Activated CD4-positive, CD25-positive, alpha-beta regulatory T cell treated with anti-CD3 and anti-CD28 coated beads, Interleukin-2, amount 50 U/mL, for 24 hours (primary cell): ENCODE measurements at places on chromosomes 5 and 9.
A peak's percentile ranks its signal among the peaks of the same experiment; 100 is the strongest.

DNA sequence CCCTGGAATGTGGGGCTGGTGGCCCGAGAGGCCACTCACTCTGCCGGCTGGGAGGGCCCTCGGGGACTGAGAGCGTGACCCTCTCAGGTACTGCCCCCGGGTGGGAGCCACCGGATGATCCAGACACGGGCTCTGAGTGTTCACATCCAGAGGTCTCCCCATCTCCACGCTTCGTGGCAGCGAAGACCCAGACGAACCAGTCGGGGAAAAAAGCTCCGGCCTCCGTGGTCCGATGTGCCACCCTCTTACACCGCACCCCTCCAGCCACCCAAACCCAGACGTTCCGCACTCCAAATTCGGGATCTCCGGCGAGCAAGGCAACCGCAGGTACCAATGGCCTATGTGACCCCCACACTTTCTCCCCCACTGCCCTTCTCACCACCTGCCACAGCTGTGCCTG lies 49.5 kb downstream of the AMBP start:
- ATAC-seq = no peak

DNA sequence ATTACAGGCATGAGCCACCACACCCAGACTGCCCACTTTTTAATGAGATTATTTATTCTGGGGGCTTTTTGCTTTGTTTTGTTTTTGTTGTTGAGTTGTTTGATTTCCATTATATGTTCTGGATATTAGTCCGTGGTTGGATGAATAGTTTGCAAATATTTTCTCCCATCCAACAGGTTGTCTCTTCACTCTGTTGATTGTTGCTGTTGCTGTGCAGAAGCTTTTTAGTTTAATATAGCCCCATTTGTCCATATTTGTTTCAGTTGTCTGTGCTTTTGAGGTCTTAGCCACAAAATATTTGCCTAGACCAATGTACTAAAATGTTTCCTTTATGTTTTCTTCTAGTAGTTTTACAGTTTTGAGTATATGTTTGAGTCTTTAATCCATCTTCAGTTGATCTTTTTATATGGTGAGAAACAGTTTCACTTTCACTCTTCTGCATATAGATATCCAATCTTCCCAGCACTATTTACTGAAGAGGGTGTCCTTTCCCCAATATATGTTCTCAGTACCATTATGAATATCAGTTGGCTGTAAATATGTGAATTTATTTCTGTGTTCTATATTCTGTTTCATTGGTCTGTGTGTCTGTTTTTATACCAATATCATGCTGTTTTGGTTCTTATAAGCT lies 30.2 kb upstream of the TBCA start:
- ATAC-seq = no peak

DNA sequence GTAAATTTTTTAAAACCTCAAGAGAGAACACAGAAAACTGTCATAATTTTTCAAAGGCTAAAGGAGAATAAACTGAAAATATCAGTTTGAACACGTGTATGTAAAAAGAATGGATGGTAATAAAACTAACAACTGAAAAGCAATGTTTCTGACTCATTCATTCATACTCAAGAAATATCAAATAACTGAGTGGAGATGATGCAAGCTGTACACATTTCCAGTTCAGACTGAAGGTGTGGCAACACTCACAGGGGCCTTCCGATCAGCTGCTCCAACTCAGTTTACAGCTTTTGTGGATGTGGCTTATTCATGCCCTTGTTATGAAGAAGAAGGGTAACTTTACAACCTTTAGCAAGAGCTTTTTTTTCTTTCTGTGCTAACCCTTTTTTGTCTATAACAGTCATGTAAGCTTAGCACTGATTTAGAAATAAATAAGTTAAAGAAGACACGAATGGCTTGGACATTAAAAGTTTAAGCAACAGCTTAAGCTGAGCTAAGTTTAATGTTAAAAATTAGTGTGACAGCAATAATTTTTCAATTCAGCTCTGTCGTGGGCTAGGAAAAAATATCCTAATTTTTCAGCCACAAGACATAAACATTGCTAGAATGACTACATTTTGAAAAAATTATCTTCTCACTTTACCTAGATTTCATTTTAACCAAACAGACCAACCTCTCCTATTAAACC lies 453.5 kb downstream of the RAB3C start:
- ATAC-seq = no peak

- ATAC-seq = no peak
Observed at GRCh38 chr5:136781464-136781863, 416.1 kb upstream of the TRPC7 start.

DNA sequence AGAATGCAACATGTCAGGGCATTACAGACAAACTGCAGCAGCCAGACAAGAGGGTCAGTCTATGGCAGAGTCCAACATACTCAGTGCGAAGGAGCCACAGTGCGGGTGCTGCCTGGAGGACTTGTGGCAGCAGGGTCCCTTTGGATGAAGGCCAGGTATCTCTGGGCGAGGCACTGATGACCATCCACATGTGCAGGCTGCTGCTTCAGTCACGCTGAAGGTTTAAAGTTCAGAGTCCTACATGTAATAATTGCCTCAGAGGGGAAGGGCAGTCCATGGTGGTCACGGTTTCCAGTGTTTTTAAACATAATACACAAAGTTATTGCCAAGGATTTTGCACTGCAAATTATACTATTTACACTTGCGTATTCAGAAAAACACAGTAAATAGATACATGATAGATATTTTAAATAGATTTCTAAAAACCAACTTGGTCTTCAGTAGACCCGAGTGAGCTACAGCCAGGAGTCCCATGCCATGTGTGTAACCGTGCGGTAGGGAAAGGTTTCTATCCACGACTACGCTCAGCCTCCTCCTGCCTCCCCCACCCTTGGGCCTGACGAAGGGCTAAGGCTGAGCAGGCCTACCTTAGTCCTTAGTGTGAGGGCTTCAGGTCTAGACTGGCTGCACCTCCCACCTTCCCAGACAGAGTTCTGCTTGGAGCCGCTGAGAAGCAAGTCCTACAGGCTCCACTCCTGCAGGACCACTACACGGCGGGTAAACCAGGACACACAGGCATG lies 76.2 kb downstream of the GPR21 start:
- ATAC-seq = no peak

DNA sequence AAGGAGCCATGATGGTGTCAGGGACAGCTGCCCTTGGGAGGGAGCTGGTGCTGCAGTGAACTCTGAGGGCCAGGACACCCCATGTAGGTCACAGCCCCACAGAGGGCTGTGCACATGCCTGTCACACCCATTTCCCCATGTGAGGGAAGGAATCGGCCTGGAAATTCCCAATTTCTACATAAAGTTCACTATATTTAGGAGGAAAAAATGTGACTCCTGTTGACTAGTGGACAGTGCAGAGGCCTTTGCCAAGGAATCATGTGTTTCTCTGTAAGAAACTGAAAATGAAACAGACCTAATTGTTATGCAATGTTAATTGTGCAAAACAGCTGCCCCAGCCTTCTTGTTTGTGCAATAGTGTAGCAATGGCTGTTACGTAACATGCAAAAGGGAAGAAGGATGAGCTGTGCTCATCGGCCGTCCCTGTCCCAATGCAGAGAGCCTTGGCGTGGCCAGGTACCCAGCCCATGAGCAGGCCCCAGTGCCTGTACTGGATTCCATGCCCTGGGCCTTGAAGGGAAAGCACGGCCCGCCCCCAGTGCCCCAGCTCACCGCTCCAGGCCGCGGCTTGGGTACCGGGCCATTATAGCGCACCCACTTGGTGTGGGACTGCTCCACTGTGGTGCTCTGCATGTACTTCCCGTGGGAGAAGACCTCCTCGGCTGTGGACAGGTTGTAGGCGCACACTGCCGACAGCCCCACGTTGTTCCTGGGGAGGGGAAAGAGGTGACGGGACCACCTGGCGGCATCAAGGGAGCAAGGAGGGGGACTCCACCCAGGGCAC lies 70.0 kb downstream of the SECISBP2 start:
- ATAC-seq = no peak

DNA sequence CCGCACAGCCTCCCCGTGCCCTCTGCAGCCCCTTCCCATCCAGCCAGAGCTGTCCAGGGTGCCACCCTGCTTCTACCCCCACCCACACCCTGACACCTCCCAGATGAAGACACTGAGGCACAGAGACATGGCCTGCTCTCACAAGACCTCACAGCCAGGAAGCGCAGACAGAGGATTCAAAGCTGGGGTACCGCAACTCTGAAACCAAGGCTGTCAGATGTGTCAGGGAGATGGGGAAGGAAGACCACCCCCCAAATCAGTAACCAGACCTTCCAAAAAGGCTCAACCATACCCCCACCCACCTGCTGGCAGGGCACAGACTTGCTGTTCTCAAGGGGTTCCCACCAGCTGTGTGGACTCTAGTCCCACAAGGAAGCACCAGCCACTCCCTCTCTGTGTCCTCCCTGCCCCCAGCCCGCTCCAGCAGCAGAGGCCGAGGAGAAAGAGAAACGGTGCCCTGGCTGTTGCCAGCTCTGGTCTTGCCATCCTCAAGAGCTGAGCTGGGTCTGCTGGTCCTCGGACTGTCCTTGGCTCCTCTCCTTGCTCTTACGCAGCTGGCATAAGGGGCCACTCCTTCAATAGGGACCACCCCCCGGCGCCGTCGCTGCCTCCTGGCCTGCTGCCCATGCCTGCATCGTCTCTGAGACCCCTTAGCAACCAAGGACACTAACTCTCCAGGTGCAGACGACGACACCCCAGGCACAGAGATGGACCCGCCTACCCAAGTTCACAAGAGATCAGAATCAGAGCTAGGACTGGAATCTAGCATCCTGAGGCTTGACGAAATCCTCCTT lies 699 bp downstream of the AKNA start:
- ATAC-seq = no peak

GRCh38 chr9:130036099-130036498 lies 6.9 kb downstream of the FNBP1 start:
- ATAC-seq = peak; percentile 67

GRCh38 chr5:17190242-17190778 lies 27.1 kb upstream of the BASP1 start:
- no peak for ATAC-seq

DNA sequence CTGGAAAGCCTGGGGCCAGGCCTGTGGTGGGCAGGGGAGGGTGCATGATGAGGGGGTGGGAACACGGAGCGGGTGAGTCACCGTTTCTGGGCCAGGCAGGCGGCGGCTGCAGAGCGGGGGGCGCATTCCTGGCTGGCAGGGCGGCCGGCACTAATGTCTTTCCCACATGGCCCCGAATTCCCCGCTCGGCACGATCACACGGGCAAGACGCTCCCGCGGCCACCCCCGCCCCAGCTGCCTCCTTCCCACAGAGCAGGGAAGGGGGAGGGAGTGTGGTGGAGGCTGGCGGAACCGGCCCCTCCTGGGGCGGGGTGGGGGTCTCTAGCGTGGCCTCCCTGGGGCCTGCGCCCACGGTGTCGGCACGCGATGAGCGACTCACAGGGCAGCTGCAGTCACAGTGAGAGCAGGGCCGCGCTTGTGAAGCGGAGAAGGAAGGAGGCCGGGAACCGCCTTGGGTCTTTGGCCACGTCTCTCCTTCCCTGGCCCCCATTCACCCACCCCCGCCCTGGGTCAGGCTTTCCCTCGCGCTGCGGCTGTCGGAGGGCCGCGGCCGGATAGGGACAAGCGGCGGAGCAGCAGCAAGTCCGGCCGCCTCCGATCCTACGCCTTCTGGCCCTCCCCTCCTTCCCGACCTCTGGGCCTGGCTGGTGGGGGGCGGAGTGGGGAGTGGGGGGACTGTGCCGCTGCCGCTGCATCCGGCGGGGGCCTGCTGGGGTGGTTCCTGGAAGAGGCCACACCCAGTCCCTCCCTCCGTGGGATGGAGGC lies 48.9 kb downstream of the CXXC5 start:
- ATAC-seq = peak; percentile 39

- ATAC-seq = no peak
Observed at GRCh38 chr5:88860501-88860900, 22.5 kb downstream of the MEF2C start.

- ATAC-seq = no peak
Observed at GRCh38 chr5:67299231-67299735, 102.7 kb upstream of the CD180 start.

GRCh38 chr9:33184963-33185362 lies 17.8 kb upstream of the B4GALT1 start:
- no peak for ATAC-seq

DNA sequence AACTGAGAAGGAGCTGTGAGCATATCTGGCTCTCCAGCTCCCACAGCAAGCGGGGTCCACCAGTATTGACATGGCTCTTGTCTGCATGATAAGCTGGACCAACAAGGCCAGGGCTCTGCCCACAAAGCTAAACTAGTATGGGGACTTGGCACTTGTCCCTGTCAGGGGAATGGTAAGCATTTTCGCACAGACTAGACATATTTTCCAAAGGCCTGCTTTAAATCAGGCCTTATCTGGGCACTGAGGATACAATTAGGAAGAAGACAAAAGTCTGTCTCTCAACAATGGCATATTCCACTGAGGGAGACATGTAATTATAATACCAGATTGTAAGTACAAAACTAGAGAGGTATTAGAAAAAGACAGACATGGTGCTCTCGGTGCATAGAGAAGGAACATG lies 32.1 kb downstream of the CSF2 start:
- no peak for ATAC-seq

GRCh38 chr9:72292256-72292682 lies 72.7 kb downstream of the ZFAND5 start:
- no peak for ATAC-seq

GRCh38 chr9:93020771-93021670 lies 37.5 kb upstream of the SUSD3 start:
- ATAC-seq = peak; percentile 76

- ATAC-seq = no peak
Observed at GRCh38 chr5:10266839-10267238, 16.8 kb downstream of the CCT5 start.

GRCh38 chr5:171673840-171674239 lies 111.8 kb upstream of the SMIM23 start:
- ATAC-seq = no peak

DNA sequence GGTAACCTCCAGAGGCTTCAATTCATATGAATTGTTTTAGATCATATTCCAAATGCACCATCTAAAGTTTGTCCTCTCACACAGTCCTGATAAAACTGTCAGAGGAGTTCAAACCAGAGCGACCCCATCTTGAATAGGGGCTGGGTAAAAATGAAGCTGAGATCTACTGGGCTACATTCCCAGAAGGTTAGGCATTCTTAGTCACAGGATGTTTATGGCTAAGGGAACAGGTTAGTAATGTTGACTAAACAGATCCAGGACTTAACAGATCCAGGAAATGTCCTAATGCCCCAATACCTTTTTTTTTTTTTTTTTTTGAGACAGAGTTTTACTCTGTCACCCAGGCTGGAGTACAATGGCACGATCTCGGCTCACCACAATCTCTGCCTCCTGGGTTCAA lies 192.6 kb upstream of the PRDM9 start:
- ATAC-seq = no peak

DNA sequence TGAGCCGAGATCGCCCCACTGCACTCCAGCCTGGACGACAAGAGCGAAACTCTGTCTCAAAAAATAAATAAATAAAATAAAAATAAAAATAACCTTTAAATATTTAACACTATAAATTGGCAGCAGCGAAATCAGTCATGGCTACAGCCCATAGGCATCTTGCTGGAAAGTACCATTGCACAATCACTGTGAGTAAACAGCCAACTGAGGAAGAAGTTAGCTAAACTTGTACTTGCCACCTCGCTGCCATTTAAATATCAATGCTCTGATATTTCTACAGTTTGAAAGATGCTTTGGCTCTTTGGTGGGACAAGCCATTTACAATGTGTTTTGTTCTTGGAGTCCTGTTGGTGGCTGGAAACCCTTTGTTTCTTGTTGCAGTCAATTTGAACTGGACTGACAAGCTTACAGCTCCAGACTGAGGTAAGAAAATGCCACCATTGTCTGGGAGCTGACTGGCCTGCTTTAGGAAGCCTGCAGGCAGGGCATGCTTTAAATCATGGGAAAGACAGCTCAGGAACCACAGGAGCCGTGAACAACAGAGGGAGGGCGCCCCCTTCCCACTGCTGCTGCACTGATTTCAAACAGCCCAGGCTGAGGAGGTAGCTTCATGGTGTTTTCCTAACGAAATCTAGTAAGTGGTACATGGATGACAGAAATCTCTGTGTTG lies 322.8 kb upstream of the RFX3 start:
- no peak for ATAC-seq

- ATAC-seq = no peak
Observed at GRCh38 chr9:110602281-110602680, 22.7 kb upstream of the SVEP1 start.
